Hematopoietic multipotent progenitor cell treated with erythropoietin and hydrocortisone succinate and interleukin-3 and kit ligand, for 15 days (in vitro differentiated cells): ENCODE measurements at places on chromosomes 1 and 21.

- DNase-seq = no peak
Measured at GRCh38 chr1:112599477-112599876, 19.5 kb downstream of the ST7L start.

GRCh38 chr1:176838276-176838995 is 326.1 kb downstream of the ASTN1 start:
- DNase-seq = no peak

GRCh38 chr1:198642983-198643382 is 4.1 kb downstream of the PTPRC start:
- DNase-seq = no peak

- no peak for DNase-seq
Measured at GRCh38 chr1:218948446-218948845, 225.2 kb upstream of the LYPLAL1 start.

- no peak for DNase-seq
Measured at GRCh38 chr1:119510046-119510445, 3.0 kb downstream of the HSD3B1 start.

GRCh38 chr1:54017979-54018378 is at the start of gene LDLRAD1:
LDLRAD1 (minus strand) TSS chr1:54018186; CDS start chr1:54018112, 74 bp downstream.
- DNase-seq = no peak

GRCh38 chr1:220330265-220330664 is 58.0 kb upstream of the RAB3GAP2 start:
- no peak for DNase-seq
